ENCODE measurements at places on chromosomes 2 and 18.
A peak's percentile ranks its signal among the peaks of the same experiment; 100 is the strongest.

DNA sequence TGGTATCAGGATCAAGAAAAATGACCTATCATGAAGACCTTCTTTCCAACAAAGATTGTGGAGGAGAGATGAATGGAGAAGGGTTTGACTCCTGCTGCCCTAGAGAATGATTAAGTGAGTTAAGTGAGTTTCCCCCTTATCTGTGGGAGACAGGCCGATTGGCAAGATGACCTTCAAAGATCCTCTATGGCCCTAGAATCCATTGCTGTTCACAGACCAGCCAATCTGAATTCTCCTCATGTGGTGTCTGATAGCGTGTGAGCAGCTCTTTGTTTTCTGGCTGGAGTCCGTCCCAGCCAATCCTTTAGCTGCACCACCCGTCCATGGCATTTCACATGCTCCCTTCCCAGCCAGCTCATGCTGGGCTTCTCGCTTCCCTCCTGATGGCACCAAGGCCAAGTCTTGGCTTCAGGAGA is 79.4 kb downstream of the MARCHF4 start:
- no peak for DNase-seq

DNA sequence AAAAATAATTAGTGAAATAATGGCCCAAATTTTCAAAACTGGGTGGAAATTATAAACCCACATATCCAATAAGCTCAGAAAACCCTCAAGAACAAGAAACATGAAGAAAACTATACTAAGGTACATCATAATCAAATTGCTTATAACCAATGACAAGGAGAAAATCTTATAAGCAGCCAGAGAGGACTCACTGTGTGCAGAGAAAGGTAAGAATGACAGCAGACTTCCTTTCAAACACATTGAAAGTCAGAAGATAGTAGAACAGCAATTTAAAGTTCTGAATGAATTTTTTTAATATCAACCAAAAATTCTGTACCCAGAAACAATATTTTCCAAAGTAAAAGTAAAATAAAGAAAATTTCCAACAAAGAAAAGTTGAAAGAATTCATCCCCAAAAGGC is 197.7 kb upstream of the RAB12 start:
- DNase-seq = no peak

- DNase-seq = no peak
Observed at GRCh38 chr2:86411396-86411795, 29.8 kb upstream of the KDM3A start.

DNA sequence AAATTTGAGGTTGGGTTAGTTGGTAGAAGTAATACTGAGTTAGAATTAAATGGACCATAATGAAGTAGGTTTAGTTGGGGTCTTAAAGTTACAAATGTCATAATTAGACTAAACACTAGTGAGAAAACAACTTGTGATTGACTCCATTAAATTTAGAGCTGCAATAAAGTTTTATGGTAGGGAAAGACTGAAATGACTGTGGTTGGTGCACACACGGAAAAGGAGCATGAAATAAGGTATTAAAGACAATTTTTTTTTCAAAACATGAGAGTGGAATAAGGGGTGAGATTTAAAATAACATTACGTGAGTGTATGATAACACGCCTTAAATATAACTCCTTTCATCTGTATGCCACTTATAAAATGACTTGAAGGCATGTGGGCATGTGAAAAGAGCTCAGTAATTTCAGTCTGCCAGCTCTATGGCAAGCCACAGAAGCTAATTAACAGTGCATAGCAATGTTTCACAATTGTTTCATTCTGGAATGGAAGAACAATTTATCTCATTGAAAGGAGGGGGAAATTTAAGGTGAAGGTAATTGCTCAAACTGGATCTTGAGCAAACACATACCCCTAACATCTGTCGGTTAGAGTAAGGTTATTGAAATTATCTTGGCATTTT is 1.4 kb downstream of the FRZB start:
- DNase-seq = no peak

GRCh38 chr2:148812306-148812705 is 62.7 kb upstream of the KIF5C start:
- no peak for DNase-seq

DNA sequence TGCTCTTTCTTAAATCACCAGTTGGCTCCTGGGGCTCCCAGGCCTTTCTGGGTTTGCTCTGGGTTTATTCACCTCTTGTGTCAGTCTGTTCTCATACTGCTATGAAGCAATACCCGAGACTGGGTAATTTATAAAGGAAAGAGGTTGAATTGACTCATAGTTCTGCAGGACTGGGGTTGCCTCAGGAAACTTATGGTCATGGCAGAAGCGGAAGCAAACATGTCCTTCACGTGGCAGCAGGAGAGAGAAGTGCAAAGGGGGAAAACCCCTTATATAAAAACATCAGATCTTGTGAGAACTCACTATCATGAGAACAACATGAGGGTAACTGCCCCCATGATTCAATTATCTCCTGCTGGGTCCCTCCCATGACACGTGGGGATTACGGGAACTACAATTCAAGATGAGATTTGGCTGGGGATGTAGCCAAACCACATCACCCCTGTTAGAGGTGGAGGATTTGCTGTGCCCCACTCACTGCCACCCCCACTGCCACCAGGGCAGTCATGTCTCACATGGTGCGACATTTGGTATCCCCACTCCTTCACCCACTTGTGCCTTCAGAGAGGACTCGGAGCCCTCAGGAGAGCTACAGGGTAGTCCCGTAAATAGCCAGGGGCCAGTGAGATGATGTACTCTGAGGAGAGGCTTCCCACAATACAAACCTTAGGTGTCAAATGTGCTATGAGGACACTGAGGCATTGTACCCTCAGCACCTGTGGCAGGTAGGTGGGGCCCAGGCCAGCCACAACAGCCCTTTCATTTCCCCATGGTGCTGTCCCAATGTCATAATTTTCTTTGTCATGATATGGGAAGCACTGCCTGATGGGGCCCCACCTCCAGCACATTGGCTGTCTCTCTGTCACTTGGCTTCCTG is 35.7 kb downstream of the CDC42EP3 start:
- DNase-seq = peak; percentile 80
